RPMI8226 (cell line): ENCODE measurements at places on chromosomes 7 and 10.

DNA sequence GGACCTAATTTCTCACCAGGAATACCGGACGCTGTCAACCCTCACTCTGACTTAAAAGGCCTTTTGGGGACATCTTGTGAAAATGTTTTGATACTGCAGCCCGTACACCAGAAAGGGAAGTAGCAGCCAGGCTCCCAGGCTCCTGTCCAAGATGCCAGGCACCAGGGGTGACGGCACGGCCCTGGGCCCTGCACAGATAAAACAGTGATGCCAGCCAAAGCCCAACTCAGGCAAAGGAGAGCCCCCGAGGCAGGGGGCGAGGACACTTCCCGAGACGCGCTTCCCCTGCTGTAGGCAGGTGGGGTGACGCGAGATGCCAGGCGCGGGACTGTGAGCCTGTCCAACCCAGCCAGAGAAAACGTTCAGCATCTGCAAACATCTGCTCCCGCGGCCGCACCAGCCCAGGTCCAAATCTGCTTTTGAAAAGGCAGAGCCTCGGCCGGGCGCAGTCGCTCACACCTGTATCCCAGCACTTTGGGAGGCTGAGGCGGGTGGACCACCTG lies 15.7 kb downstream of the ZFAND2A start:
- DNase-seq = no peak

- no peak for DNase-seq
Measured at GRCh38 chr10:124473070-124473469, 11.4 kb downstream of the LHPP start.

GRCh38 chr10:125999694-126000093 lies 103.3 kb downstream of the FANK1 start:
- no peak for DNase-seq

- no peak for DNase-seq
Measured at GRCh38 chr7:29987811-29988317, 1.7 kb downstream of the SCRN1 start.

- DNase-seq = no peak
Measured at GRCh38 chr7:49644396-49645166, 128.9 kb upstream of the VWC2 start.

- DNase-seq = no peak
Measured at GRCh38 chr7:140972876-140973829, 41.6 kb downstream of the MRPS33 start.

DNA sequence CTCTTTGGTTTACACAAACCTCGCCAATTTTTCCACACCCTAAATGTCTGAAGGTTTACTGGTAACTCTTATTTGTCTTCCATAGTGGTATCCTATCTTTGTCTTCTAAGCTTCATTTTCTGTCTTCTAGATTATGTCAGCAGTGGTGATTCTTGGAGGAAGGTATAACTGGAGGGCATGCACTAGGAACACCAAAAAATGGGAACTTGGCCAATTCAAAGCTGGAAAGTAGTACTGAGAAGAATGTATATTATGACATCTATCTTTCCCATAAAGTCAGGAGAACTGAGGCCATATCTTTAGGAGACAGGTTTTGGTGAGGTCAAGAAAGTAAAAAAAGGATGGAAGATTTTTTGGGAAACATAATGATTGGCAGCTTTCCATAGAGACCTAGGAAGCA lies 113.3 kb downstream of the CPEB3 start:
- DNase-seq = no peak

DNA sequence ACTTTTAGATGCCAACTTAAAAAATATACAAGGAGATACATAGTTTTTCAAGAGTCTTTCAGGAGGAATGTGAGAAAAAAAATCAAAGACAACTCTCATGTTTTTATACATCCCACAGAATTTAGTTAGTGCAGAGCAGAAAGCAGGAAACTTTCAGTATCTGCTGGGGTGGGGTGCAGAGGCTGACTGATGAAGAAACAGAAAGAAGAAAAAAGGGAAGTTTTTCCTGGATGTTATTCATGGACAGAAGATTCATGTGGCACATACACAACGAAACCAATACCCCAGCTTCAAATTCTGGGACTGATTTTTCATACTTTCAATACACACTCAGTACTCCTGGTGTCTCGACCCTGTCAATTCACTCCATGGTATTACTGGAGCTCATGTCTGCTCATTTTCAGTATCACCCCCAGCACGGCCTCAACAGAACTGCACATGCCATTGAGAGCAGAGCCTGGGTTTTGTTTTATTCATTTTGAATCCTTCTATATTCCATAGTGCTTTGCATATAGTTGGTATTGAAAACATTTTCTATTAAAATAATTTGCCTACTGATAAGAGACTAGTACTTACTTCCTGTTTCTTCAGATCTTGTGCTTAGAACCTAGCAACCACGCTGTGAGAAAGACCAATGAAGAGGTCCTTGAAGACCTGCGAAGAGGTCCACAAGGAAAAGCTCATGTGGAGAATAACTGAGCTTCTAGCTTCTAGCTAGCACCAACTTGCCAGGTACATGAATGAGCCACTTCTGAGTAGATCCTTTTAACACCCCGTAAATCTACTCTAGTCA lies 49.0 kb downstream of the NDUFB2 start:
- no peak for DNase-seq

DNA sequence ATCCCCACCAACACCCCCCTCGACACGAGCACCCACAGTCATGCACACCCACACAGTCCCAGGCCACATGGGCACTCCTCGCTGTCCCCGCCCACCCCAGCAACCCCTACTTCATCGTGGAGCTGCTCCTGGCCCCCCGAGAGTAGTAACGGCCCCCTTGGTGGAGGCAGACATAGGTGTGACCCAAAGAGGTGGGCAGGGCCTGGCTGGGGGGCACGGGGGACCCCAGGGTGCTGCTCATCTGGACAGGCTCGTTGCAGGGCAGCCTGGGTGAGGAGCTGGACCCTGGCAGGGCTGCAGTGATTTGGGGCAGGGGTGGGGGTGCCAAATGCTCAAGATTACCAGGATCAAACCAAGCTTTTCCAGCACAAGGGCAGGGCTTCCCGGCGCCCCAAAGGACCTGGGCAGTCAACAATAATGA lies 42.4 kb upstream of the ZMIZ1 start:
- DNase-seq = no peak

GRCh38 chr10:115117301-115117700 lies 24.1 kb downstream of the ATRNL1 start:
- no peak for DNase-seq

DNA sequence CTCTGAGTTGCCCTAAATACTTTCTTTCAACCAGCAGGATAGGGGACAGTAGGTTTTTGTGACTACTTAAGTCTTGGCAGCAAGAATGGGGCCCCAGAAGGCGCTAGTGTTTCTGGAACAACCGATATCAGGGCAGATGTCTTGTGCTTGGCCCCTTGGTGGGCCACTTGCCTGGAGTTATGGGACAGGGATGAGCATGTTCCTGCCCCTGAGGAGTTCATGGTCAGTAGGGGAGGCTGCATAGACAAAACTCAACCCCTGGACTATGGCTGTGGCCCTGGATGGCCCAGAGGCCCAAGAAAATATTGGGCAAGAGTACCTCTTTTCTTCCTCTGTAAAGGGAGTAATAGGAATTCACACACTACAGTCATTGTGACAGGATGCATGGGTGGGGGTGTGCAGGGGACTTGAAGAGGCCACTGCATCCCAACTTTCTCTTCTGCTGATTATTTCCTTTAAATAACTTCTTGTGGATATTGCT lies 57.7 kb upstream of the IGFBP3 start:
- peak; percentile 55 for DNase-seq

DNA sequence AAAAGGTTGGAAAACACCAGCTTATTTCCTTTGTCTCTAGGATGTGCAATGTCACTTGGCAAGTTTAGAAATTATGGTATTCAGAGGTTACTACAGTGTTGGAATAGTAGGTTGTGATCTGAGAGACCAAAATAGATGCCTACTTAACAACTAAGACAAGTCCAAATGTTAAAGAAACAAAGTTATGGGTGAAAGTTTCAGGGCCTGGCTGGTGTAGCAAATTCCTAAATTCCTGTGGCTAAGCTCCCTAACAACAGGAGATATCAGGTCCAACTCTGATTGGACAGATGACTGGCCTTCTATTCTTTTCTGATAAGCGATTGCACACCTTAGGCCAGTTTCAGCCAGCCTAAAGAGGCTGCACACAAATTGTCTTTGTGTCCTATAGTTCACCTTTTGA lies 873.5 kb downstream of the REEP3 start:
- DNase-seq = no peak

DNA sequence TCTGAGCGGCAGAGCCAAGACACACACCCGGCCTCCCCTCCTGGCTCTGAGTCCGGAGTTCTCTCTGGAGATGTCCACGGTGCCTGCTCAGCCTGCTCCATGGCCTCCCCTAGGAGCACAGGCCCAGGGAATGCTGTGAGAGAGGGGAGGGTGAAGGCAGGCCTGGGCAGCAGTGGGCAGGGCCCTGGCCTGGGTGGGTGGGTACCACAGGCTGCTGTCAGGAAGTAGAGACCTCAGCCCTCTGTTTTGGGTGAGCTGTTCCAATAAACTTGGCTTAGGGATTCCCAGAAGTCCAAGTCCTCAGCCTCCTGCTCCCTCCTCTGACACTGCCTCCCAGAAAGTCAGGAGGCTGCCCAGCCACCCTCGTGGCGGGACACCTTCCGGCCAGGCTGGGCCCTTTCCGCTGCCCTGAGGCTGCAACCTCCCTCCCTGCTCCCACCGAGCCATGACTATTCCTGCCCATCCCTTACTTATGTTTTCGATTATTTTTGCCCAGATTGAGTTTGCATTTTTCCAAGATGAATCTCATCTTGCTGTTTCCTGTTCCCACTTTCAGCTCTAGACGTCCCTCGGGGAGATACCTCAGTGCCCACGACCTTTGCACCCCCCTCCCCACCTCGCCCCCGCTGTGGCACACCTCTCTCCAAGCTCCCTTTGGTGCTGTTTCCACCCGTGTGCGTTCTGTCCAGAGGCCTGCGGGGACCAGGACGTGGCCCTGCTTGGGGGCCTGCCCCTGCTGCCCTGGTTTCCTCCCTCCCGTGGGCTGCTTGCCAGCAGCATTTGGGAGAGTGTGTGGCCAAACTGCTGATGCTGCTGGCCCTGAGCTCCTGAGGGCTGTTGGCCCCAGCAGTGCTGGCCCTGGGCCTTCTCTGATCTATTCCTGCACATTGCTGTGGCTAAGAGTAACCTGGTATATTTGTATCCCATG lies 5.8 kb upstream of the POLM start:
- peak; percentile 81 for DNase-seq

GRCh38 chr10:98422182-98422581 lies 7.2 kb upstream of the PYROXD2 start:
- DNase-seq = no peak

- DNase-seq = no peak
Measured at GRCh38 chr7:36923943-36924436, 199.7 kb upstream of the AOAH start.

DNA sequence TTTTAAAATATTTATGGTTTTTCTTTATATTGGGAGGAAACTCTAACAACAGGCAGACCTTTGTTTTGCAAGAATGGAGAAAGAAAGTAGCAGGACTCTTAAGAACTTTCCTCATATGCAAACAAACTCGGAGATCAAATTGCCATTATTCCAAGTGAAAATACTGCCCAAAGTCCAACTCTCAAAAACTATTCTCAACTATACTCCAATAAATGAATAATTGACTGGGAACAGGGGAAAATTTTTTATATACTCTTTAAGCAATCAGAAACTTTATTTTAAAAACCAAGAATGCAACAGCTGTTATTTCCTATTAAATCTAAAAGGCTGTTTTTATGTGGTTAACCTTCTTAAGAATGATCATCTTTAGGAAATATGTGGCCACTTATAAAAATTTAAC lies 101.9 kb downstream of the COL28A1 start:
- DNase-seq = no peak

GRCh38 chr10:44030132-44030531 lies 354.8 kb downstream of the CXCL12 start:
- peak; percentile 13 for DNase-seq

DNA sequence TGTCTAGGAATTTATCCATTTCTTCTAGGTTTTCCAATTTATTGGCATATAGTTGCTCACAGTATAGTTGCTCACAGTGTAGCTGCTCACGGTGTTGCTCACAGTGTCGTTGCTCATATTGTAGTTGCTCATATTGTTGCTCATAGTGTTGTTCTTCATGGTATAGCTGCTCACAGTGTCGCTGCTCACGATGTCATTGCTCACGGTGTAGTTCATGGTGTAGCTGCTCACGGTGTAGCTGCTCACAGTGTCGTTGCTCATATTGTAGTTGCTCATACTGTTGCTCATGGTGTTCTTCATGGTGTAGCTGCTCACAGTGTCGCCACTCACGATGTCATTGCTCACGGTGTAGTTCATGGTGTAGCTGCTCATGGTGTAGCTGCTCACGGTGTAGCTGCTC lies 7.7 kb upstream of the PRKAR1B start:
- DNase-seq = no peak

GRCh38 chr7:23294549-23295400 lies 4.4 kb upstream of the MALSU1 start:
- no peak for DNase-seq

GRCh38 chr7:138622841-138623240 lies 78.3 kb downstream of the SVOPL start:
- no peak for DNase-seq

DNA sequence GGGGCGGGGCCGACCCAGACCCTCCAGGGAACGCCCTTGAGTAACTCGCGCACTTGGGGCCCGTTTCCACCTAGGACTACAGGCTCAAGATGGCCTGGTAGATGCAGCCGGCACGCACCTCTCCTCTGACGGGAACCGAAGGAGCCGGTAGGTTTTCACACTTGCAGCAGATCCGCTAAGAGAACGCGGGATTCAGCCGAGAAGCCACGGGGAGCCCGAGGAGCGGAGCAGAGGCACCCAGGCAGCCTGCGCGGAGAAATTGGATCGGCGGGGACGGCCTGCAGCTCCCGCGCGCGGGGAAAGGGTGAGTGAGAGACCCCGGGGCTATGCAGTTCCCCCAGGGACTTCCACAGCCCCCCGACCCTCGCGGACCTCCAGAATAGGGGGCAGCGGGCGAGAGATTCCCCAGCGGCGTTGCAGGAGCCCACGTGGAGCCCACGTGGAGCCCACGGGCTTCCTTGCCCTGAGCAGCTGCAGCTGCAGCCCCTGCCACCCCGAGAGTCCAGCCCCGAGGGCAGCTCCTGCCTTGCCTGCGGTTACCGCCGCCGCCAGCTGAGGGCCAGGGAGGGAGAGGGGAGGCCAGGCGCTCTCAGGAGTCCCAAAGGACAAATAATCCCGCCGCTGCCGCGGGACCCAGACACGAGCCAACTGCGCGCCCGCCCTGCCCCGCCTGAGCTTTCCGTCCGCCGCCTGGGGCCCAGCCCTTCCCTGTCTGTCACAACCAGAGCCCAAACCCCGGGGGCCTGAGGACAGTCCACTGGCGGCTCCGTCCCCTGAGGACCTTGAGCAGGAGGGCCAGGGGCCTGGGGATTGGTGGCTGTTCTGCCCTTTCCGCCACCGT lies 13.1 kb downstream of the IFT22 start:
- DNase-seq = peak; percentile 82

GRCh38 chr10:92690915-92691590 lies 1.3 kb downstream of the HHEX start:
- no peak for DNase-seq
